A549 treated with Mapracorat at 1 μM for 4 hours (cell line): ENCODE measurements at places on chromosomes 13 and 19. TPM values are rescaled to one million over a fixed set of nuclear protein-coding genes. Genes with fewer than 3 reads are reported as not detected.

UGGT2 gene
- total RNA-seq = 7.2 to 11.4 TPM (median 9.1 TPM) in 5 replicates

LILRB3 gene
- 0.11 to 0.20 TPM (median 0.15 TPM) in 5 replicates for total RNA-seq

NRTN gene
- 0.36 to 1.4 TPM (median 0.73 TPM) in 5 replicates for total RNA-seq

HS6ST3 gene
- total RNA-seq = not detected in 5 replicates

LHB gene
- not detected in 5 replicates for total RNA-seq

ZNF226 gene
- total RNA-seq = 17.1 to 22.3 TPM (median 21.6 TPM) in 5 replicates

LGALS14 gene
- not detected in 5 replicates for total RNA-seq

RNF17 gene
- not detected in 5 replicates for total RNA-seq

ADGRE2 gene
- 0.44 to 1.1 TPM (median 0.56 TPM) in 5 replicates for total RNA-seq

MAG gene
- total RNA-seq = not detected in 5 replicates

ZNF229 gene
- total RNA-seq = 2.6 to 3.1 TPM (median 2.9 TPM) in 5 replicates

TMEM145 gene
- total RNA-seq = 1.8 to 3.7 TPM (median 3.0 TPM) in 5 replicates

SLITRK5 gene
- total RNA-seq = 0.49 to 0.65 TPM (median 0.58 TPM) in 5 replicates

ZNF440 gene
- total RNA-seq = 0.02 TPM in 1 of 5 replicates, not detected in the others

FPR3 gene
- not detected in 5 replicates for total RNA-seq

ZNF699 gene
- total RNA-seq = 0.70 to 2.1 TPM (median 1.4 TPM) in 5 replicates

CCL25 gene
- total RNA-seq = not detected in 5 replicates

IL12RB1 gene
- not detected in 5 replicates for total RNA-seq

ZNF541 gene
- total RNA-seq = not detected in 5 replicates

KANK3 gene
- total RNA-seq = 4.8 to 7.9 TPM (median 6.1 TPM) in 5 replicates

TSPAN16 gene
- not detected in 5 replicates for total RNA-seq

ZNF285 gene
- 1.7 to 2.5 TPM (median 2.1 TPM) in 5 replicates for total RNA-seq

LSR gene
- total RNA-seq = 7.5 to 13.2 TPM (median 10.2 TPM) in 5 replicates

ZNF548 gene
- 3.3 to 5.0 TPM (median 3.7 TPM) in 5 replicates for total RNA-seq

TRMT1 gene
- total RNA-seq = 33.9 to 40.4 TPM (median 38.2 TPM) in 5 replicates

FGF22 gene
- total RNA-seq = 0.28 to 0.77 TPM (median 0.72 TPM) in 5 replicates

DNASE2 gene
- 26.6 to 32.2 TPM (median 29.9 TPM) in 5 replicates for total RNA-seq

SIGLEC9 gene
- 0.09 TPM in 1 of 5 replicates, not detected in the others for total RNA-seq
